ENCODE measurements at places on chromosomes 7 and 10.
A peak's percentile ranks its signal among the peaks of the same experiment; 100 is the strongest.

DNA sequence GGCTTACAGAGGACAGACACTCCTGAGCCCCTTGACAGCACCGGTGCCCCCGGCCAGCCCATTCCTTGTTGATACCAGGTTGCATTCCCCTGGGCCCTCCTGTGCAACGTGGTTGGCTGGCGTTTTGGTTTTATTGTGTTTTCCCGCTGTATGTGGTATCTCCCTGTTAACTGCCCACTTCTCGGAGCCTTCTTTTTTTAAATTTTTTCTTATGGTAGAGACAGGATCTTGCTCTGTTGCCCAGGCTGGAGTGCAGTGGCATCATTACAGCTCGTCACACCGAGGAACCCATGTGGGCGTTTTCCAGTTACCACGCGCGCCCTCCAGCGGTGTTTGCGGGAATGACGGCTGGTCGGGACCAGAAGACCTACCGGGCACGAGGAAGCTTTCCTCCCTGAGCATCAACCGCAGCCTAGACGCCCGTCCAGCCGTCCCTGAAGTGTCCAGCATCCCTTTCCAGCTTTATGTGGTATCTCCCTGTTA is 16.9 kb upstream of the ZFAND2A start:
- peak; percentile 62 for DNase-seq

GRCh38 chr7:69860486-69860885 is 262.2 kb downstream of the AUTS2 start:
- no peak for DNase-seq

DNA sequence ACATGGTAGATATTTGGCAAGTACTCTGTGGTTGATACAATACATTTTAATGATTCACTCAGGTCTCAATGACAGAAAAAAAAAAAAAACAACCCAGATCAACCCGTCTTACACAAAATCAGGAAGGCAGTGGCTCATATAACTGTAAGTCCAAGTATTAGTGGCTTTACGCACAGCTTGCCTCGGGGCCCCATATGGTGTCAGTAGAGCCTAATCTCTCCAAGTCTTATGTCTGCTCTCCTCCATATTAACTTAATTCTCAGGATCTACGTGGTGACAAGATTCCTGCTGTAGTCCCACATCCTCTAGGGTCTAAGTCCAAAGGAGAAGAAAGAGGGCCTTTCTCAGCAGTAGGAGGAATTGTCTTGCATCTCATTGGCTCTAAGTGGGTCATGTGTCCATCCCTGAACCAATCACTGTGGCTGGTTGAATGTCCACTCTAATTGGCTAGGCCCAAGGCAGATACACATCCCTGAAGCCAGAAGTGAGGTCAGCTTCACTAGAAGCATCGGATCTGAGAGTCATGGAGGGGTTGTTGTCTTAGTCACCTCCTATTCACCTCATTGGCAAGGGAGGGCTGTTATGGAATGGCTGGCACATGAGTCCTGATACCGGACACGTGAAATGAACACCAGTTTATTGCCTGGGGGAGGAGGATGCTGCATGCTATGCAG is 20.5 kb upstream of the PLPP4 start:
- DNase-seq: no peak

- no peak for DNase-seq
These were observed 44.5 kb upstream of the TRIM8 start for GRCh38 chr10:102599565-102600327.

DNA sequence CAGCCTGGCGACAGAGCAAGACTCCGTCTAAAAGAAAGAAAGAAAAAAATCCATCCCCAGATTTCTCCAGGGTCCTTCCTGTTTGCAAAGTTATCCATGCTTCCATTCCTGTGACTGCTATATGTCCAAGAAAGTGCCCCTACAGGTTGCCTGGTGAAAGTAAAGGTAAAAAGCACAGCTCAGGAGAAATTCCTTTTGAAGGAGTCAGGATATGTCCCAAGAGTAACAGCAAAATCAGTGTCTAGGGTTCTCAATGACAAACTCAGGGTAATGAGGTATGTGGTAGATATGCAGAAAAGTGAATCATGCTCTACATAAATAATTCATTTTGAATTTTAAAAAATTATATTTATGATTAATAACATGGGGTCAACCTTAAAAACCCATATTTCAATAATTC is 91.5 kb downstream of the CTTNBP2 start:
- DNase-seq: no peak

DNA sequence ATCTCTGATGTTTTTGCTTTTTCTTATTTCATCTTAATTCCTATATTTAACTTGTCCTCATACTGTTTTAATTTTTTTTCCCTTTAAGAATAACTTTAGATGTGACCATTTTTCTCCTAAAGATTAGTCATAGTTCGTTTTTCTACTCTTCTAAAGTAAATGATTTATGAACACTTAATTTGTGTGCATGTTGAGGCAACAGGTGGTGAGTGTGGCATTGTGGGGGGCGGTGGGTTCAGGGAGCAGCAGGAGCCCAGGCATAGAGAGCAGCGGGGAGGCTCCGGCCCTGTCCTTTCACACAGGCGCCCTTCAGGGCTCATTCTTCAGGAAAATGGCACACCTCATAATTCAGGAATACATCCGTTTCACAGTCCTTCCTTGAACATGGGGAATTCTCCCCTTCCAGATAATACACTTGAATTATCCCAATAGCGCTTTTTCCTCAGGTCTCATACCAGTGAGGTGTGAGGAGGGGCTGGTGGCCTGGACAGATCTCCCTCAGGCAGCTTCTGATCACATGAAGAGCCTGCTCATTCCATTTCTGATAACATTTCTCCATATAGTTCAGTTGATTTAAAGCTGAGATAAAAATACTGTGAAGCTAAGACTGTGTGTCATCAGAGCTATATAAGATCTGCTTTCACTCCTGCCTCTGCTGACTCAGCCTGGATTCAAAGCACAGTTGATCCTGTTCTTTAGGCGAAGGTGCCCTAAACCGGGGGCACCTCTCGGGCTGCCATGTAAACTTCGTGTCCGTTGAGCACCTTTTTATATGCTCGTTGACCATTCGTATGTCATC is 40.2 kb downstream of the CUL1 start:
- no peak for DNase-seq

- no peak for DNase-seq
These were observed 25.6 kb downstream of the FAM171A1 start for GRCh38 chr10:15345450-15345849.

DNA sequence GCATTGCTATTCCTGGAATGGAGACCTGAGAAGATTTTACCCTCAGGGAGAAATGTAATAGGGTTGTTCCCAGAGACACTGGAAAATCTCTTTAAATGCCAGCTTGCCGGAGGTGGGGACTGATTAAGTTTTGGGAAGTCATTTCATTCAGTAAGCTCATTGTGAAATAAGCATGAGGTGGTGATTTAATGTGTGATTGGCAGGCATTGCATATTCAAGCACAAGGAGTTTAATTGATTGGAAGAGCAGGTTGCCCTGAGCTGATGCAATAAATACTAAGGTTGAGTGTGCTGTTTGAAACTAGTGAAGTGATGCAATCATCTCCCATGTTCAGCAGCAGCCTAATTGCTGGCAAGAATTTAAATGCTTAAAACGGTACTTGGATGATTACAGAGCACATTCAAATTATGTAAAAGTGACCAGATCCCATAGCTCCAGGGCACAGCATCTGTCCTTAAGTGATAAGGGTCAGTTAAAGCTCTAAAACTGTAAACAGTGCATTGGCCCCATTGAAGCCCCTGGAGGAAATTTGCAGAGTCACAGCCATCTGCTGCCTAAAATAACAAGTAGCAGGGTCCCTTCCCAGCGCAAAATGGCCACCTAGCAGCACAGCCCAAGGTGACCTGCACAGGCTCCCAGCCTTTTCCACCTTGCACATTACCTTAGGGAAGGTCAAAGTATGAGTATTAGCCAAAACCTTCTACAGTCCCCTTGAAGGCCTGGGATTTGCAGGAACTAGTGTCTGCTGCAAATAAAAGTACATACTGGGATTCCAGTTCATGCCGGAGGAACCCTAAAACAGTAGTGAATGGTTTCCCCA is 92.1 kb downstream of the CCDC71L start:
- no peak for DNase-seq

DNA sequence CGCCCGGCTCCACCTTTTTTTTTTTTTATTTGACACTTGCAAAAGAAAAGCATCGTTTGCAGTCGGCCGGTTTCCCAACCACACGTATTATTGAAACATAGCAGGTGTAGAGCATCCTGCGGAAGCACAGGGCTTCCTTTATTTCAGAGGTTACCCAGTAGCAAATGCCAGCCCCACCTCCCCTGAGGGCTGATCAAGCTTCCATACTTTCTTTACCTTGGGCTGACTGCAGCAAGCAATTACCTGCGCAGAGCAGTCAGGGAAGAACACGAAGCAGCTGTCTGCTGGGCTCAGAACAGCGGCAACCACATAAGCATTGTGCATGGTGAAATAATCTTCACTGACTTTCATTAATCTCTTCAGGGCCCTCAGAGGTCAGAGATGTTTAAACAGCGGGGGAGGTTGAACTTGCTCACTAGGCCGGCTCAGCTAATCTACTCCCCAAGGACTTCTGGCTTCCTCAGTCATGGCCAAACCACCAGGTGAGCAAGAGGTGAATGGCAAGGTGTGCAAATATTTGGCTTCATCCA is 784.7 kb upstream of the AUTS2 start:
- DNase-seq: no peak

GRCh38 chr10:4243651-4244050 is 458.6 kb upstream of the KLF6 start:
- DNase-seq: no peak

- DNase-seq: no peak
These were observed 28.2 kb downstream of the PWWP2B start for GRCh38 chr10:132425029-132425756.

GRCh38 chr10:29701306-29701705 is 66.5 kb upstream of the SVIL start:
- DNase-seq: no peak

DNA sequence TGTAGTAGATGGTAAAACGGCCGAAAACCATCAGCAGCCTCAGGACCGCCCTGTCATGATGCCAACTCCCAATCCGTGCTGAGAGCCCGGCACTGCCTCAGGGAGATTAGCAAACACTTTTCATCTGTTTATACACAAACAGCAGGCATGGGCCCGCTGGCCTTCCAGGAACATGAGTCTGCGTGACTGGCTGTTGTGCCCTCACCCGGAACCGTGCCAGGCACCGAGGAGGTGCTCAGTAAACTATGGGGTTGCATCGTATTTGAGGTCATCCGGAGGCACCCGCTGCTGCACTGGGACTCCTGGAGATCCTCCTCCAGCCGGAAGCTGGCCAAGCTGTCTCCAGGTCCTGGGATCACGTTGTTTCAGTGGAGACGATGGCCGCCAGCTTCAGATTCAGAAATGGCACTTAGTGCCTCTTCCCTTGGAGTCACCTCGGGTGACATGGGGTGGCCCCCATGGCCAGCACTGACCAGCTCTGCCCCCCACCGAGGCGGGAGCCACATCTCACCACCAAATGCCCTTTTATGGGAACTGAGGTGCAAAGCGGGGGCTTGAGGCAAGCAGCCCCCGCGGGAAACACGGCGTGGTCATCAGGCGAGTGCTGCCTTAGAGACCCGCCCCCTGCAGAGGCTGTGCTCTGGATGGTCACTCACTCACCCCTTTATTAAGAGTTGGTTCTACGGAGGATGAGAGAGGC is 585.9 kb downstream of the PTPRN2 start:
- DNase-seq: no peak

GRCh38 chr7:19749658-19750057 is 23.8 kb downstream of the TMEM196 start:
- no peak for DNase-seq

DNA sequence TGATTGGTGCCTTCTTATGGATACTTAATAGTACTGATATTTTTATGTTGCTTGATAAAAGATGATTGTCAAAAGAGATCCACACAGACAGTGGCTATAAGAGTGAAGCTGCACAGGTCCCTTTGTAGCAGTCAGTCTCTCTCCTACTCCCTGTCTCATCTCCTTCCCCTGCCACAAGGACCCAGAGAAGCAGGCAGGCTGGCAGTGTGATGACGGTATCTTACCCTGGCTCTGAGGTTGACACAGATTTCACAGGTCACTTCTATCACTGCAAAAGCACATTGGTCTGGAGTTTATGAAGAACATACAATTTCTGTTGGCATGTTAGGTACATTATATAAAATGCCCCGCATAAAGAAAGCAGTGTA is 64.4 kb upstream of the AHR start:
- peak; percentile 23 for DNase-seq

GRCh38 chr10:132829403-132829802 is 43.5 kb upstream of the NKX6-2 start:
- DNase-seq: no peak

- no peak for DNase-seq
These were observed 64.2 kb upstream of the CAPZA2 start for GRCh38 chr7:116798232-116798631.

DNA sequence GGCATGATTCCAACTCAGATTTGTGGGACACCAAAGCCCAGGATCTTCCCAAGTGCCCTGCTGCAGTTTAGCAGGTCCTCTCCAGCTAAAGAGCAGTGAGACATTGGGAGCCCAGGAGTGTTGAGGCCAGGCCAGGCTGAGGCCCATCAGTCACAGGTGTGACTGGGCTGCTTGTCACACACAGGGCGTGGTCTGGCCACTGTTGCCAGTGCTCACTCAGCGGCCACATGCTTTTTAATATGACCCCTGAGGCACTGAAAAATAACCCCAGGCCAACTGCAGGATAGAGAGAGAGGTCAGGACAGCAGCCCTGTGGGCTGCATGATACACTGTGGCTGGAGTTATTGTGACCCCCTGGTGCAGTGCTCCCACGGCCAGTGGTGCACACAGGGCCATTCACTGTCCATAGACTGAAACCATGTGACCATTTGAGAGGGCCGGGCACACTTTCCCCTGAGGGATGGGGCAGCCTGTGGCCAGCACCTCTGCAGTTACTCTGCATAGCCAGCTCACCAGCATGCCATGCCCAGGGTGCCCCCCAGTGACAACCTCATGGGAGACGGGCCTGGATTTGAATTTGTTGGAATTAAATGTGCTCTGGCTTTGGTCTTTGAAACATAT is 4.2 kb downstream of the GDF2 start:
- no peak for DNase-seq

GRCh38 chr10:44126291-44126717 is 258.6 kb downstream of the CXCL12 start:
- no peak for DNase-seq

GRCh38 chr10:47020471-47020870 is 109.2 kb downstream of the PTPN20 start:
- no peak for DNase-seq

DNA sequence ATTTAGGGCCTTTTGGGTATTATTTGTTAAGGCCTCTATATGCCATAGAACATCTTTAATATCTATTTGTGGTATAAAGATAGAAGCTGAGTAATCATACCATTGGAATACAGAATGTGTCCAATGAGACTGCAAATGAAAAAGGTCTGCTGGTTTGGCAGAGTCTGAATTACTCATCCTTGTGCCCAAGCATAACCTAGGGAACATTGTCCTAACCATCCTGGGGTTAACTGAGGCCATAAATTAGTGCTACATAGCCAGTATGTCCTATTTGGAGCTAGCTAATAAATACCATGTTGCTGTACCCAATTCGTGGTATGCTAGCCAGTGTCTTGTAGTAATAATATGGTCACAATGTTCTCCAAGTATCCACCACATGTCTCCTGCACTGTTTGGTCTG is 117.1 kb downstream of the ANKRD26 start:
- no peak for DNase-seq
